ENCODE measurements at places on chromosomes 11 and 22. TPM values are rescaled to one million over a fixed set of nuclear protein-coding genes. Genes with fewer than 3 reads are reported as not detected.
A peak's percentile ranks its signal among the peaks of the same experiment; 100 is the strongest.

DNA sequence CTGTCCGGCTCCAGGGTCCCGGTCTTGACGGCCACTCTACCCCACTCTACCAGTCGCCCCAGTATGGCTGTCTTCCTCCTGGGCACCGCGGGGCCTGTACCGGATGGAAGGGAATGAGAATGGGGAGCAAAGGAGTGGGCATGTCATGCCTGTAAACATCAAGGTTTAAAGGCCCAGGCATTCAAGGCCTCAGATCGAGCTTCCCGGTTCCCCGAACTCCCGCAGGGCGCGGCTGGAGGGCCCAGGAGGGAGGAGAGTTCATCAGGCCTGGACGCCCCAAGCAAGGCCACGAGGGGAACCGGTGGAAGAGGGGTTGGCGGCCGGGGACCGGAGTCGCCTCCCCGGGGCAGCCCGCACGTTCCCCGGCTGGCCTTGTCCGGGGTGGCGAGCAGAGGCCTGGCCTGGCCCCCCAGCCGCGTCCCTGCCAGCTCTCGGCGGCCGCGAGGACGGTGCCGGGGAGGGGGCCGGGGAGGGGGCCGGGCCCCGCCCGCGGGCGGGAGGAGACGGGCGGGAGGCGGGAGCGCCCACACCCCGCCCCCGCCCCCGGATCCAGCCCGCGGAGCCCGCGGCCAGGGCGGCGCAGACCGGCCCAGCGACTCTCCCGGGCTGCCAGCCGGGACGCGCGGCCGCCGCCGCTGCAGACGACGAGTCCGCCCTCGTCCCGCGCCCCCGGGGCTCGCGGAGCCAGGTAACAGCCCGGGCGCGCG, at the start of gene CDC42EP1:
Gene CDC42EP1 (plus strand): TSS at position 580 of the 707 bp plus-strand sequence. CDS start 5,870 bp downstream, outside the sequence.
- DNase-seq = peak; percentile 41

DNA sequence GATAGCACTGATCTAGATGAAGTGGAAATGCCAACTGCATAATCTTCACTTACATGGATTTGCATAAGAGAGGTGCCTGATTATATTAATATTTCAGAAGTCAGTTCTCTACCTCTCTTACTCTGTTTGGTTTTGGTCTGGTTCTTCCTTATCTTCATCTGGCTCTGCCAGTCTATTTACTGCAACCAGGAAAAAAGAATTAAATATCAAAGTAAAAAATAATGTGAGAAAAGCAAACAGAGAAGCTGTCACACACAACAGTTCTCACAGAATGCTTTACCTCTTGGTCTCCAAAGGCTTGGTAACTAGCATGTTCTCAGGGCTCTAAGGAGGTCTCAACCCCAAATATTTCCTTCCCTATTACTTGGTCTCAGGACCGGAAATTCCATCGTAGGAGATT, 6.7 kb downstream of the VSIG10L2 start:
- DNase-seq = no peak

DNA sequence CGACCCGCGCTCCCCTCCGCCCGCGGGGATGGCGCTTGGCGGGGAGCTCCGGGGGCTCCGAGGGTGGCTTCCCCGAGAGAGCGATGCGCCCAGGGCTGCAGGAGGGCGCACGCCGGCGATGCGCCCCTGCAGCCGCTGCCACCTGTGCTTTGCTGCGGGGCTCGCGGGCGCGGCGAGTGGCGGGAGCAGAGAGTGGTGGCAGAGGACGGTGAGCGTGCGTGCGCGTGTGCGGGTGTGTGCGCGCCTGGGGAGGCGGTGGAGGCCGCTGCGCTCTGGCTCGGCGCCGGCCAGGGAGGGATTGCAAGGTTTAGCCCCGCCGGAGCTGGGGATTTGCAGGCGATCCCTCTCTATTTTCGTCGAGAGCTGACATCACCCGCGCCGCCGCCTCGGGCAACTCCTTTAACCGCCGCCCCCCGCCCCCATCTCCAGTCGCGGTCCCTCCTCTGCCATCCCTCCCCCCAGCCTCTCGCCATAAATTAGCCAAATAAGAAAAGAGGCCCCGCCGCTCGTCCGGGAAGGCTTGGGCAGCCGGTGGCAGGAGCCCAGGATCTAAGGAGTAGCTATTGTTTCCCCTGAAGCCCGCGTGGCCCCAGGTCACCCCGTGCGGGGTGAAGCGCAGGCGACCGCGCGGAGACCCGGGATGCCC, at the start of gene SLC1A2:
Gene SLC1A2 (minus strand): TSS at position 375 of the 646 bp plus-strand sequence. CDS start 592 bp downstream, outside the sequence.
- peak; percentile 76 for DNase-seq

DNA sequence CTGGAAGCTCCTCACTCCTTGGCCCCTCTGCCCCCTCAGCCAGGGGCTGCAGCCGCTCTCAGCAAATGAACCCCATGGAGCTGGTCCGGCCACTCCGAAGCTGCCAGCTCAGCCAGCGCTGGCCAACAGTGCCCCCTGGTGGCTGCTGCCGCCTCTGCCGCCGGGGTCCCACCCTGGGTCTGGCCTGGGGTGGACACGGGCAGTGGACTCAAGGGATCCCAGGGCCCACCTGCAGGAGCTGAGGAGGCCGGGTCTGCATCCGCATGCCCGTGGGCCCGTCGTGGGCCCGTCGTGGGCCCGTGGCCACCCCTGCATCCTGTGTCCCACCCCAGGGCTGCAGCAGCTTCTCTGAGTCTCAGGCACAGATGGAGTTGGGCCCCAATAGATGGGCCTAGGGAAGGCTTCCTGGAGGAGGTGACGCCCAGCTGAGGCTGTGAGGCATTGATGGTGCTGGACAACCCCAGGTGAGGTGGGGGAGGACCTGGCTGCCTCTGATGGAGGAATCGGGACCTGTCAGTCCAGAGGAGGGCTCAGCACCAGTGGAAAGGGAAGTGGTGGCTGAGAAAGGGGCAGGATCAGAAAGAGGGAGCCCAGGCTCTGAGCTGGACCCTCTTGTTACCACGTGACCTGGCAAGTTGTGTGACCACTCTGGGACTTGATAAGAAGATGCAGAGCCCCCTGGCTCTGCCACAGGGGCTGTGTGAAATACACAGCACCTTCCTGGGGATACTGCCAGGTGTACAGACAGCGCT, 522.3 kb downstream of the BRD1 start:
- peak; percentile 75 for DNase-seq

DNA sequence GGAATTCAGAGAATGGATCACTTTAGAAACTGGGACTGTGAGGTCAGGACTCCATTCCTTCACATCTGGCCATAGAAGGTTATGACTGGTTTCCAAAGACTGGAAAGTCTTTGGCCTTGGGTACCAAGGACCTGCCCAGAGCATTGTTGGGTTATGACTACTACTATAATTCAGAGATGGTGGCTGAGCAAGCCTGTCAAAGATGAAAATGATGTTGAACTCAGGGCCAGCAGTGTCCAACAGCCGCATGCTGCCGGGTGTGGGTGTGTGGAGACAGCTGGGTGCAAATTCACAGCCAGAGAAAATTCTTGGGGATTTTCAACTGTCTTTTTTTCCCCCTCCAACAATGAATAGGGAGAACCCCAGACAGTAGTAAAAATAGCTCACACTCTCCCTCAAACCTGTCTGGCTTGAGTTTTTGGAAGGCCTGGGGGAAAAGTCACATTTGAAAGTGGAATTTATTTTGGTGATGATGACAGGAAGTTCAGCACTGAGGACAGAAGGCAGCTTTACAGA, 166.8 kb upstream of the NCAM1 start:
- DNase-seq = no peak

DNA sequence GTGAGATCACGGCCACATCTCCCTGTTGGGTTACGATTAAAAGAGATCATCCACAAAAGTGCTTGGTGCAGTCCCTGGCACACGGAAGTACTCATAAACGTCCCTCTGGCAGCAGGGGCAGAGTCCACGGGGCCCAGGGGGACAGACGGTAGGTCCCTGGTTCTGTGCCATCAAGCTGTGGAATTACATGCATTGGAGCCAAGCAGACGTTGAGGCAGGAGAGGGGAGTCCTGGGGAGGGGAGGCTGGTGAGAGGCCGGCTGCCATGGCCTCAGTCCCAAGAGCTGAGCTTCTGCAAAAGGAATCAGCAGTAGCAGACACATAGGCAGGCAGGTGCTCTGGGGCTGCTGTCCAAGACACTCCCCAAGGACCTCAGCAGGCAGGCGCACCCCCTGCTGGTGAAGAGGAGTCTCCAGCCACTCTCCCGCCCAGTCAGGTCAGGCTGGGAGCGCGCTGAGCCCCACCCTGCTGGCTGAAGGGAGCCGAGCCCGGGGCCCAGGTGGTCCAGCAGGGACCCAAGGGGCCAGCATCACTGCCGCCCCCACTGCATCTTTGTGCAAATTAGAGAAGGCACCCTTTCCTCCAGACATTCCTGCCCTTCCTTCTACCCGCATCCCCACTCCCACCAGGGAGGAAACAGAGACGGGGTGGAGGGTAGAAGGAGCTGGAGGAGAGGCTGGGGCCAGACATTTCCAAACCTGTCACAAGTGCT, 7.6 kb upstream of the KCTD17 start:
- DNase-seq = no peak

MYO7A gene
- 3.9 TPM for total RNA-seq

ANKK1 gene
- not detected for total RNA-seq

PRG2 gene
- 0.36 TPM for total RNA-seq
